ENCODE measurements at places on chromosomes 11 and 22. TPM values are rescaled to one million over a fixed set of nuclear protein-coding genes. Genes with fewer than 3 reads are reported as not detected.

Gene DCPS
- polyA plus RNA-seq: 23.9 TPM

- no peak overlapping the region for H3K27ac ChIP-seq
- H3K4me1 ChIP-seq: no peaks in the 10 kb centered on the region
- no peak overlapping the region for H3K4me3 ChIP-seq
- H3K36me3 ChIP-seq: no peaks in the 10 kb centered on the region
- H3K27me3 ChIP-seq: no peaks in the 10 kb centered on the region
Observed at GRCh38 chr11:14258221-14258935, 100.6 kb downstream of the RRAS2 start.

DNA sequence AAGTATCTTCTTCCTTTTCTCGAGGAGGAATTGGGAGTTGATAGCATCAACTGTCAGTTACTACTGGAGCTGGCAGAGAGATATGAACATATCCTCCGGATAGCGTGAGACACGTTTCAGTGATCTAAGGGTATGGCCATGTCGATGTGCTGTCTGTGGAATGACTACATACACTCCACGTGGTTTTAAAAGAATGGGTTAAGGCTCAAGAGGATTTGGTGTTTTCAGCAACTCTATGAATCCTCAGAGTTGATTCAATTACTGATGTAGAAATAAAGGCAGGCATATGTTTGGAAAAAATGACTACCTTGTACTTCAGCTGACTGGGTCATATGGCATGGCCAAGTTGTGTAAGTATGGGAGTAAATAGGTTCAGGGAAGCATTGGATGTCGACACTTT is 22.9 kb downstream of the MMP13 start:
- peaks cover 18% of the 10 kb centered on the region for H3K4me1 ChIP-seq
- H3K4me3 ChIP-seq: no peak overlapping the region
- no peaks in the 10 kb centered on the region for H3K27me3 ChIP-seq
- DNase-seq: no peak
- no peaks in the 10 kb centered on the region for H3K36me3 ChIP-seq
- no peak overlapping the region for H3K27ac ChIP-seq

DNA sequence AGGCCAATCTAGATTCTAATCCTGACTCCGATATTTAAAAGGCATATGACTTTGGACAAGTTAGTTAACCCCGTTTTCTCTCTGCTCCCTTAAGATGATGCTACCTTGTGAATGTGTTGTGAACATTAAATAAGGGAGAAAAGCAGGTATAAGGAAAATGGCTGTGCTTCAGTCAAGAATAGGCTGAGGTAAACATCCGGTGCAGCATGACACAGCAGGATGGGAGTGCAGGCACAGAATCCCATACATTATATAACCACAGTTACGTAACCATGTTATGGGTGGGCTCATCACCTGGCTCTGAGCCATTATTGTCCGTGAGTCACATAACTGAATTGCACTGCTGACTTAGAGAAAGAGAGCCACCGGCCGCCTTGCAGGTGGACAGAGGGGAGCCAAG is 382.2 kb upstream of the ANO5 start:
- no peak overlapping the region for H3K27ac ChIP-seq
- no peaks in the 10 kb centered on the region for H3K27me3 ChIP-seq
- no peak overlapping the region for H3K4me3 ChIP-seq
- no peaks in the 10 kb centered on the region for H3K36me3 ChIP-seq
- DNase-seq: no peak

GRCh38 chr22:50019316-50019715 is 6.8 kb upstream of the IL17REL start:
- H3K27me3 ChIP-seq: peaks cover 2% of the 10 kb centered on the region
- H3K36me3 ChIP-seq: no peaks in the 10 kb centered on the region
- no peak overlapping the region for H3K27ac ChIP-seq
- H3K4me1 ChIP-seq: no peaks in the 10 kb centered on the region
- DNase-seq: no peak
- no peak overlapping the region for H3K4me3 ChIP-seq

DNA sequence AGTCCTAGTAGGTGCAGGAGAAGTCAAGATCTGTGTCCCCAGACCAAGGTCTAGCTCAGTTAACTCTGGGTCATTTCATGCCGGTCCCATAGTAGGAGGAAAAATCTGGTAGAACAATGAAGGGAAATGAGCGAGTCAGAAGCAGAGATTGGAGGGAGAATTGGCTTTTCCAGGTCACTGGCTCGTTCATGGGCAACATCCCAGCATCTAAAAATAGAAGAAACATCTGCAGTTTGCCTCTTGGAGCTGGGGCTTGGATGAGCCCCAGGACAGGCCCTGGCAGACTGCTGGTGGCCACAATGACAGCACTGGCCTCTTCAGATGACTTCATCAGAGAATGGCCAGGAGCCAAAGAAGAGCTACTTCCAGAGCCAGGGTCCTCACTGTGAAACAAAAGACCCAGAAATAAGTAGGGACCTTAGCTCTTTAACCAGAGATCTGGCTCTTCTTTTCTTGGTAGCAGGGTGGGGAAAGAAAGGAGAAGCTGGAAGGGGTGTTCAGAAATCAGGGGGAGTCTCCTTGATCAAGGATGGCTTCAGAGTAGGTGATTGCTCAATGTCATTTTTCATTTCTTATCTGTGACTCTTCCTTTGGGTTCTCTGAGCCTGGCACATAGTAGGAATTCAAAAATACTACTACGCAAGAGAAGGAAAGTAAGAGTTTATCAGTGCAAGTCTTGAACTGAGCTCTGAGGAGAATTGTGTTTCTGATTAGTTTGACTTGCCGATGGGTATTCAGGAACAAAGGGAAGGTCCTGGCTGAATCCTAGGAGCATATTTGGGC is 102.6 kb downstream of the TMPRSS5 start:
- H3K36me3 ChIP-seq: no peaks in the 10 kb centered on the region
- H3K4me1 ChIP-seq: no peaks in the 10 kb centered on the region
- H3K27ac ChIP-seq: no peak overlapping the region
- no peak for DNase-seq

DNA sequence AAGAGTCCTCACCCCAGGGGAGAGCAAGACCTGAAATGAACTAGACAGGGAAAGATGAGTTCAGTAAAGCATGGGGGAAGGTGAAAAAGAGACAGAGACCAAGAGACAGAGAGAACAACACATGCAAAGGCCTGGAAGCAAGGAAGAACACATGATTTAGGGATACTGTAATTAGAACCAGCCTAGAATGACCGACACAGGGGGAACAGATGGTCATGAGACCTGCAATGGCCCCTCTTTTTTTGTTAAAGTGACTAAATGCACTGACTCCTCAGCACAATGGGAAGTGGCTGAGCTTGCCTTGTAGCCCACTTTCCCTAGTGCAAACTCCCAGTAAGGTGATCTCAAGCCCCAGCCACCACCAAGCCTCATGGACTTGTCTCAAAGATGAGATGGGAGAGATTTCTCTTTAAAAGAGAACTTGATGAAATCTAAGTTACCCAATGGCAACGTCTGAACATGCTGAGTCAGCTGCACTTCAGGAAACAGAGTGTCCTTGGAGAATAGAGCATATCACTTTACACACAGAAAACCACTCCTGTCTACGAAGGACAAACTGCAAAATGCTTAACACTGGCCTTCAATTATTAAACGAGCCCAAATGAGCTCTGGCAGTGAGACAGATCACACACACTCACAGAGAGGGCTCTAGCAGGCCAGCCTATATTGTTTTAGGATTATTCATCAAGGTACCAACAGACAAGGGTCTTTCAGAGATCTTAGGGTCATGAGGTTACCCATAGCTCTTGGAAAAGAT is 91.0 kb downstream of the SERGEF start:
- H3K4me3 ChIP-seq: no peak overlapping the region
- H3K36me3 ChIP-seq: no peaks in the 10 kb centered on the region
- no peak overlapping the region for H3K27ac ChIP-seq
- no peaks in the 10 kb centered on the region for H3K27me3 ChIP-seq
- peaks cover 14% of the 10 kb centered on the region for H3K4me1 ChIP-seq

- no peaks in the 10 kb centered on the region for H3K36me3 ChIP-seq
- no peaks in the 10 kb centered on the region for H3K27me3 ChIP-seq
- no peak overlapping the region for H3K4me3 ChIP-seq
- H3K4me1 ChIP-seq: no peaks in the 10 kb centered on the region
- peak; percentile 19 for DNase-seq
Observed at GRCh38 chr11:117604336-117604995, 192.6 kb downstream of the DSCAML1 start.

Data from kidney (tissue), 22 donors.